AG09309 (cell line): ENCODE measurements at places on chromosomes 5 and 9.
A peak's percentile ranks its signal among the peaks of the same experiment; 100 is the strongest.

GRCh38 chr5:177494346-177495195, 2.8 kb downstream of the PDLIM7 start:
- no peak for DNase-seq

GRCh38 chr9:115333277-115334070, 215.5 kb upstream of the TNC start:
- no peak for DNase-seq

- DNase-seq, result no peak
Measured at GRCh38 chr5:61051267-61051666, 106.3 kb downstream of the NDUFAF2 start.

DNA sequence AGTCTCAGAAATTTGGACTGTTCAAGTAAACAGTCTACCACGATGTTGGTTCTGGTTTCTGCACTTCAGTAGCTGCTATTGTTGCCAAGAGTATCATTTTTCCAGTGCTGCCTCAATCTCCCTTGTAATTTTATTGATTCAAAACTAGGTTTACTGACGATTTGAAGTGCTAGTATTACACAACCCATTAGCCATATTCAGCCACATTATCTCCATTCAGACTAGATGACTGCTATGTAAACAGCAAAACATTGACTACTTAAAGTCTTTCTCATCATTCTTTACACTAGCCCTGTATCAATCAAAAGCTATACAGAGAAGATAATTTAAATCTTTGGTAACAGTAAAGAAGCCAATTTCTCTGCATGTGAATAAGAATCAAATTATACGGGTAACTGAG, 102.0 kb upstream of the TSLP start:
- DNase-seq, result no peak

GRCh38 chr9:136342181-136343120, 15.1 kb downstream of the GPSM1 start:
- DNase-seq, result no peak

DNA sequence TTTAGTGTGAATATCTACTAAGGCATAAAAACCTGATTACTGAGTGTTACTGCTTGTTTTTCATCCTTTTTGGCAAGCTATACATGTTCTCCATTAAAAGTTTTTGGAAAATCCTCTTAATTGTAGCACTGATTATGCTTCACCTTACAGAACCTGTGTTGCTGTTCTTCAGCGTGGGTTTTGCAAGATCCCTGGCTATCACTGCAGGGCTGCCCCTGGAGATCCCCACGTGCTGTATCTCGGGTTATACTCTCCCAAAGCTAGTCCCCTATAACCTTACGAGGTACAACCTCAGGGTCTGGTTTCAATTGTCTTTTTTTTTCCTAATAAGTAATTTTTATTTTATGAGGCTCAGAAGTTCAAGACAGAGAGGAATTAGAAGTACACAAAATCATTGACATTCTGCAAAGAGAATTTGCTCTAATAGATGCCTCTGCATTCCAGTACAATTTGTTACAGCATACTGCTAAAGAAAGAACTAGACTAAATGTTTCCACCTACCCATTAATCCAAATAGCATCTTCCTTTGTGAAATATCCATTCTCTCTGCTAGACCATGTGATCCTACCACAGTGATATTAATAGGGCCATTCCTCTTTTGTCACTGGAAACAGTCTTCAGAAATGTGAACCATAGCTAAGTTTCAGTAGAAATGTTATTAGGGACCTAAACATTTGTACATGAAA, 25.8 kb upstream of the CAMK4 start:
- DNase-seq, result no peak

DNA sequence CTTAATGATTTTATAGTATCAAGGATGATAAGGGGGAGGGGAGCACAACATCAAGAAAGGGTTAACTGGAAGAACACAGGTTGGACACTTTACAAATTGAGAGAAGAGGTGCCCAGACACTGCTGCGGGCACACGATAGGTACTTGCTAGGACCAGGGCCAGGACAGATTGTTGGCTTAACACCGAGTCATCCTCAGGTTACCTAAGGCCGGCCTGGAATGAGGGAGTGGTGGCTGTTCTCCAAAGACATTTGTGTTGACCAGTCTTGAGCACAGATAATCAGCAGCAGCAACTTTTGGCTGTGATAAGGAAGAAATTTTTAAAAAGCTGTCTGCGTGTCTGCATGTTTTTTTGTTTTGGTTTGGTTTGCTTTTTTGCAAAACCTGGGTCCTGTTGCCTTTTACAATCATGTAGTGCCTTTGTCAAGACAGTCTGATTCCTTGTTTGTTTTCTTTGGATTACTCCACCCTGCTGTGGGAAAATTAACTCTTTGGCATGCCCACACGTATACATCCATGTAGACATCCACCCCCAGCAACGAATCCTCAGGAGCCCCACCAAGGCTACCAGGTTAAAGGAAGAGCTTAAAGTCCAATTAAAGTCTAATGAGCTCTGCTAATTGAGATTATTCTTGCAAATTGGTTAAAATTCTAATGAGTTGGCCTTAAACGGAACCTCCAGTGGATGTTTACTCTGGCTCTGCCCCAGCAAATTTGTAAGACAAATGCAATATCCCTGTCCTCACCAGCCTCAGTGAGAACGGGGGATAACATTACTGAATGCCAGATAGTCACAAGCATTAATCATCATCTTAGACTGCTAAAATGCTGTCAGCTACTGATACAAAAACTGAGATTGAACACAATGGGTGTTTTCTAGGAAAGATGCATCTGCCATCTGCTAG, 382.3 kb downstream of the ACTL7B start:
- peak; percentile 37 for DNase-seq

- no peak for DNase-seq
Measured at GRCh38 chr9:97557606-97558095, 56.2 kb downstream of the TMOD1 start.

GRCh38 chr5:154386952-154387629, 58.7 kb upstream of the SAP30L start:
- no peak for DNase-seq

DNA sequence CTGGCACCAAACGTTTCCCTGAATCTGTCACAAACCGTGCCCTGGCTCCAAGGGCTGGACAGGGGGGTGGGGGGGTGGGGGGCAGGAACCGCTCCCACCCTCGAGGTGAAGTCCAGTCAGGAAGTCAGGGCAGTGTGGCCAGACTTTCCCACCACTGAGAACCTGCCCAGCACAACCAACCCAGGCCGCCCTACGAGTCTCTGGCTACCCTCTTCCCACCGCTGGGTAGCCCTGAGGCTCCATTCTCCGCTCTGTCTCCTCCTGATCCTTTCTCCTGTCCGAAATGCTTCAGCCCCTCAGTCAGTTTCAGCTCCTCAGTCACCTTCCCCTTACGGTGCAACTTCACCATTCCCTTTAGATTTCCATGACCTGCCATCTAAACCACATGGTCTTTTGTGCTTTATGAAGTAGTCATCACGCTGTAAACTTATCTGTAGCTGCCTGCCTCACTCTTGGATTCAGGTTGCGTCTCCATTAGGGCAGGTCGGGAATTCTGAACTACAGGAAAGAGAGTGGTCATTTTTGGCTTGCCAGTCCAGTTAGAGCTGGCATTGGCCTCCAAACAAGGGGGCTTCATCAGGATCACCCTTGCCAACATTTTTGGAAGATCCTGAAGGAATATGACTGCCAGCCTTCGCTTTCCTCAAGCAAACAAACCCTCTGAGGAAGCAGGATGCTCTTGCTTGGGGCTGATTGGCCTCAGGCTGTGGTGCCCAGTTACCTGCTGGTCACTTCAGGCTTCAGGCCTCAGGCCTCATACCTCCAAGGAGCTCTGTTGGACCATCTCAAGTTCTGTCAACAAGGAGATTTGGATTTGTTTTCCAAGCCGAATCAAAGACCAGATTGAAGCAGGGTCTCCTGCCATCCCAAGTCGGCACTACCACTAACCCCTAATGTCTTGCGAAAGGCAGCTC, 794 bp upstream of the DCAF12 start:
- no peak for DNase-seq

GRCh38 chr5:18329328-18329727, 695.1 kb downstream of the TAF11L14 start:
- DNase-seq, result no peak

- DNase-seq, result peak; percentile 39
Measured at GRCh38 chr9:91481972-91482371, 58.3 kb upstream of the NFIL3 start.
